ENCODE measurements at places on chromosomes 11 and 22. TPM values are rescaled to one million over a fixed set of nuclear protein-coding genes. Genes with fewer than 3 reads are reported as not detected.

The CLTCL1 gene
- total RNA-seq = 17.7 TPM

The TRIM22 gene
- total RNA-seq = 90.5 TPM

The ALG9 gene
- total RNA-seq = 44.4 TPM

The CNGA4 gene
- total RNA-seq = not detected

The TRIM51 gene
- not detected for total RNA-seq

The SLC22A9 gene
- not detected for total RNA-seq

The UNC93B1 gene
- total RNA-seq = 21.9 TPM

The TRIM48 gene
- total RNA-seq = not detected

The C1QTNF5 gene
- total RNA-seq = 9.1 TPM

The ANO1 gene
- total RNA-seq = not detected

The MMP7 gene
- total RNA-seq = 1.3 TPM

The PGA5 gene
- 2.0 TPM for total RNA-seq

The PRDX5 gene
- 215 TPM for total RNA-seq

- no peak for DNase-seq
Measured at GRCh38 chr11:69367211-69367964, 73.4 kb downstream of the MYEOV start.

- no peak for DNase-seq
Measured at GRCh38 chr11:127013550-127013949, 13.0 kb upstream of the KIRREL3 start.

- DNase-seq = no peak
Measured at GRCh38 chr11:3933165-3933628, 77.7 kb downstream of the STIM1 start.

- no peak for DNase-seq
Measured at GRCh38 chr22:24341627-24342026, 71.0 kb downstream of the SPECC1L start.

DNA sequence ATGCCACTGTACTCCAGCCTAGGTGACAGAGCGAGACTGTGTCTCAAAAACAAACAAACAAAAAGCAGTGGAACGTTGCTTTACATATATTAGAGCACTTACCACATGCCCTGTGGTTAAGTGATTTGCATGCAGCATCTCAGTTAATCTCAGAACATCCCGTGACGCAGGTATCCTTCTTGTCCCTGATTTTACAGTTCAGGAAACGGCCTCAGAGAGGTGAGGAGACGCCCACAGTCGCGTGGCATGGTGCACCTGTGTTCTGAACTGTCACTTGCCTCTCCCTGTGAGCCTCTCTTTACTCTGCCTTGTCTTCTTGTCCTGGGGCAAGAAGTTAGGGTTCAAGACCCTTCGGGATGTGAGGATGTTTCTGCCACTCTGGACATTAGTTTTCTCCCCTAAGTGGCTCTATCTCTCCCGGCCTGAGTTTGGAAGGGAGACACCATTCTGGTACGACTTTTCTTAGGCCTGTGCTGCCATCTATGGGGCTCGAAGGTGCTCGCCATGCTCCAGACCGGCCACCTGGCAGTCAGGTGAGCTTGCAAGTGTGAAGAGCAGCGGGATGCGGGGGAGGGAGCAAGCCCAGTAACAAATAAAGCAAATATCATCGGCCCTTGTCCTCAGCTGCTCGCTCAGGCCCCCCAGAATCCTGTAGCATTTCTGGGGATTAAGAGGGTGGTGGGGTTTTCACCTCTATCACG is 25.6 kb downstream of the YWHAH start:
- DNase-seq = peak; percentile 41

- no peak for DNase-seq
Measured at GRCh38 chr11:64248578-64248977, 1.8 kb upstream of the PPP1R14B start.

GRCh38 chr11:70186936-70187335 is 16.2 kb upstream of the FADD start:
- no peak for DNase-seq

DNA sequence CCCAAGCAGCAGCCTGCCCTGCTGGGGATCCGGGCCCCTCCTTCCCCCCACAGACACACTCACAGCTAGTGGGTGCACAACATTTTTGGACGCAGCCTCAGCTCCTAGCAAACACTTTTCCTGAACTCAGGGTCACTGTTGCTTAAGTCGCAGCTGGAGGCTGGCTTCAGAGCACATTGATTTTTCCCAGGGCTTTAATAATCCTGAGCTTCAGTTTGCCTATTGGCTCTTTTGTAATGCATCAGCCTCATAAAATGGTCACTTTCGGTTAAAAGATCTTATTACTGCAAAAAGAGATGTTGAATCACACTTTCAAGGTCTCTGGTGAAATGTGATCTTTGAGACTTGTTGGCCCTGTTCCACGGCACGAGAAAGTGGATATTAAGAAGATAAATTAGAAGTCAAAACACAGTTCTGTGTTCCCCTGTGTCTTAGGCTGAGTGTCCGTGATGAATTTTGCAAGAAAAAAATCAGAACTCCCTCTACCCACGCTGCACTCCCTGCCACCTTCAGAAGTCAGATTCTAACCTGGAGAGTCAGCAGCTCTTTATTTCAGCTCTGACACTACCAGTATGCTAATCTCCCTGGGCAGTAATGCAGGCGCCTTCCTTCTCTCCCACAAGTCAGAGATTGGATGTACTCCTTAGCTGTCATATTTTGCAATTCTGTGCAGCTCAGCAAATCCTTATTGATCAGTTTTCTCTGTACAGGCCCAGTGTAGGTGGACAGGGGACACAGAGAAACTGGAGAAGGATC is 158.2 kb upstream of the E2F8 start:
- peak; percentile 93 for DNase-seq

DNA sequence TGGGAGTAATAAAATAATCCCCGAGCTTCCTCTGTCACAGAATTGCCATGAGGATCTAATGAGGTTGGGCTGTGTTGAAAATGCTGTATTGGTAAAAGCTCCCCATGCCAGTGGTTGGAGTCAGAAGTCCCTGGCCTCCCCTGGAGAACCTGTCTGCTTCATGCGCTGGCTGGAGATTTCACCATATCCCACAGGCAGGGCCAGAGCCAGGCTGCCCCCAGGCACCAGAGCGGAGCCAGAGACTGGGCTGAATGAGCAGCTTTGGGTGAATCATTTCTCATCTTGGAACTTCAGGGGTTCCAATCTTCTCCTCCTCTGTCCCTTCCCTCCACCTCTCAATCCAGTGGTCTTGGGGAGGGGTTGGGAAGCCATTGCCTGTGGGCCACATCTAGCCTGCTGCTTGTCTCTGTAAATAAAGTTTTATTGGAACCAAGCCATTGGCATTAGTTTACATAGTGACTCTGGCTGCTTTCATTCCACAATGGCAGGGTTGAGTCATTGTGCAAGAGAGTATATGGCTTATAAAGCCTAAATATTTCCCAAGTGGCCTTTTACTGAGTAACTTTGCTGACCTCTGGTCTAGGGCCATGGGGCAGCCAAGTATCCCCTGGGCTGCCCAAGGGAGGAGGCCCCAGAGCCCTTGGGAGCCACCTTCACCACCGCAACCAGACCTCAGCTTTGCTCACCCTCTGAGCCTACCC is 35.2 kb downstream of the LRRC10B start:
- peak; percentile 61 for DNase-seq

DNA sequence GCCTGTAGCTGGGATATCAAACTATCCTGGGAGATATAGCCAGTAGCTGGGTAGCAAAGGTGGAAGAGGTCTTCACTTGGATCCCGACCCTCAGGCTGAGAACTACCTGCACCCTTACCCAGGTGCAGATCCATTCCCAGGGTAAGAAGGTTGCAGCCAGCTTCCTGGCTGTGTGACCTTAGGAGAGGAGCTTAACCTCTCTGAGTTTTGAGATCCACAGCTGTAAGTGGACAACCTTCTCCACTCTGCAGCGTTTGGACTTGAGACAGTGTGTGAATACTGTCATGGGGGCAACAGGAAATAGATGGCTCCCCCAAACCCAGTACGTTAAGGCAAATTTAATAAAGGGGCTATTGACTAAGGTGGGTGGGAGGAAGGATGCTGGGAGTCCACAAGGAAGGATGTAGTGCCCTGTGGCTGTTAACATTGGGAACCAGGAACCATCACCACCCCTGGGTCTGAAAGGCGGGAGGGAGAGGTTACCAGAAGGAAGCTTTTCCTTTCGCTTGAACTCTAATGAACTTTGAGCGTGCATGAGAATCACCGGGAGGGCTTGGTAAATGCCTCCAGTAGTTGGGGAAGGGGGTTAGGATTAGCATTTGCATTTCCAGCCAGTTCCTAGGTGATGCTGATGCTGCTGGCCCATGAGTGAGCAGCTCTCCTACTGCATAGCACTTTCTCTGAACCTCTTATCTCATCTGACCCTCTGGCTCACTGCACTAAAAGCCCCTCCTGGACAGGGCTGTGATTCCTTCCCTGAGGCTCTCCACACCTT is 24.4 kb downstream of the SGSM1 start:
- DNase-seq = no peak

DNA sequence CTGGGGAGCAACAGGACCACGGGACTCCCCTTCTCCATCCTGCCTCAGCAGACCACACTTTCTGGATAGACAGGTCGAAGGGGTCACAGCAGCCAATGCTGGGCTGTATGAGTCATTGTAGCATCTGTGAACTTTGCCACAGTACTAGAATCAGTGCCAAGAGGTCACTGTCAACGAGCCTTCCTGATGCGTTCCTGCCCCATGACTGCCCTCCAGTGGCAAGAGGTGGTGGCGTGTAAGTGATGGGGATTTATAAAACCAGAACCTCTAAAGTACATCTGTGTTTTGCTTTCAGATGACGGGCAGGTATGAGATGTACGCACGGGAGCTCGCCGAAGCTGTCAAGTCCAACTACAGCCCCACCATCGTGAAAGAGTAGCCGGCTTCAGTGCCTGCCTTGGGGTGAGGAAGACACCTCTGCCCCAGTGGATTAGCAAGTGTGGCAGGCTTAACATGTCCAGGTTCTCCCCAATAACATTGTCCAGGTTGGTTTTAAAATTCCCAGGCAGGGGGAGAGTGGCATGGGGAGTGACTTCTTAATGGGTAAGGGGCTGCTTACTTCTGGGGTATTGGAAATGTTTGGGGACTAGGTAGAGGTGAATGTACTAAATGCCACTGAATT is 29.4 kb downstream of the GUCD1 start:
- DNase-seq = peak; percentile 83

DNA sequence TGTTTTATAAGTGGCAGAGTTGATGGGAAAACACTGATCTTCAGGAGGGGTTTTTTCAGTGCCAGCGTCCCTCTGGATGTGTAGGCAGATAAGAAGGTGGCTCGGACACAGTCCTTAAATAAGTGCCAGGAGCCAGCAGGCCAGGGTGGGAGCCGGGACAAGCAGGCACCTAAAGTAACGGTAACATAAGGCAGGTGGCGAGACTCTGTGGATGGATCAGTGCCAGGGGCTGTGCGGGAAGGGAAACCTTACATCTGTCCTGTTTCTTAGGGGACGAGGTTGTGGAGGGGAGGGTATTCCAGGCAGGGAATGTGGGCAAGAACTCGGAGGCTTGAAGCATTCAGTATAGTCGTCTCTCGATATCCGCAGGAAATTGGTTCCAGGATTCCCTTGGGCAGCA is 15.9 kb downstream of the BCR start:
- no peak for DNase-seq

DNA sequence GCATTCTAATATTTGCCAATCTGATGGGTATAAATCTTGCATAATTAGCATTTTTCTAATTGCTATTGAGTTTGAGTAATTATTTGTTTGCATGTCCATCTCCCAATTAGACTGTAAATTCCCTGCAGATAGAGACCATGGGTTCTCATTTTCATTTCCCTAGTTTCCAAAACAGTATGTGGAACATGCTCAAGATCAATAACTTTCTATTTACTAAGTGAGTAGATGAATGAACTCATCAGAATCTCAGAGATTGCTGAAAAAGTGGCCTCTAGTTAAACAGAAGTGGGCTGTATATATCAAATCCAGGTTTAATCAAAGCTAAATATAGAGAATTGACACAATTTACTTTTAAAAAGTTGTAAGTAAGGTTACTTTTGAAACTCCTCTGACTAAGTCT is 138.0 kb upstream of the PGR start:
- DNase-seq = no peak

- DNase-seq = no peak
Measured at GRCh38 chr11:95547186-95547585, 242.4 kb downstream of the FAM76B start.

GRCh38 chr11:84673753-84674152 is 953.4 kb downstream of the DLG2 start:
- no peak for DNase-seq

GRCh38 chr11:90874281-90874680 is 651.4 kb upstream of the CHORDC1 start:
- no peak for DNase-seq

- no peak for DNase-seq
Measured at GRCh38 chr11:17766590-17766989, 32.0 kb downstream of the KCNC1 start.

- DNase-seq = no peak
Measured at GRCh38 chr22:26503758-26504157, 8.5 kb downstream of the TFIP11 start.

DNA sequence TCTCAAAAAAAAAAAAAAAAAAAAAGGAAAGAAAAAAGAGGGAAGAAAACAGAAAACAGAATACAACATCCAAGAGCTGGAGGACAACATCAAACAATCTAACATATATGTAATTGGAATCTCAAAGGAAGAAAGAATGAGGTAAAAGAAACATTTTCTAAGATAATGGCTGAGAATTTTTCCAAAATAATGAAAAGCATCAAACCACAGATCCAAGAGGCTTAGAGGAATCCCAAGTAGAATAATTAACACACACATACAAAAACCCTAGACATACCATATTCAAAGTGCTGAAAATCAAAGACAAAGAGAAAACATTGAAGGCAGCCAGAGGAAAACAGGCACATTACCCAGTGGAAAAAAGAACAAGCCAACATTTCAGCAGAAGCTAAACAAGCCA is 4.9 kb downstream of the SULT4A1 start:
- no peak for DNase-seq

DNA sequence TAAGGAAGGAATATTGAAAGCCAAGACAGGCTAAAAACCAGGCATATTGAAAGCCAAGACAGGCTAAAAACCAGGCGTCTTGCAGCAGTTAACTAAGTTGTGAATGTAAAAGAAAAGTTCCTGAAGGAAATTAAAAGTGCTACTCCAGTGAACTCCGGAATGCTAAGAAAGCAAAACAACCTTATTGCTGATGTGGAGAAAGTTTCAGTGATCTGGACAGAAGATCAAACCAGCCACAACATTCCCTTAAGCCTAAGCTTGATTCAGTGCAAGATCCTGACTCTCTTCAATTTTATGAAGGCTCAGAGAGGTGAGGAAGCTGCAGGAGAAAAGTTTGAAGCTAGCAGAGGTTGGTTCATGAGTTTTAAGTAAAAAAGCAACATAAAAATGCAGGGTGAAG is 51.4 kb downstream of the PACS1 start:
- DNase-seq = no peak

GRCh38 chr11:67372321-67372992 is 941 bp downstream of the CLCF1 start:
- DNase-seq = no peak

- DNase-seq = no peak
Measured at GRCh38 chr11:106997227-106997626, 21.0 kb downstream of the GUCY1A2 start.

All from LHCN-M2 (cell line).